ENCODE measurements at places on chromosomes 7 and 10.

DNA sequence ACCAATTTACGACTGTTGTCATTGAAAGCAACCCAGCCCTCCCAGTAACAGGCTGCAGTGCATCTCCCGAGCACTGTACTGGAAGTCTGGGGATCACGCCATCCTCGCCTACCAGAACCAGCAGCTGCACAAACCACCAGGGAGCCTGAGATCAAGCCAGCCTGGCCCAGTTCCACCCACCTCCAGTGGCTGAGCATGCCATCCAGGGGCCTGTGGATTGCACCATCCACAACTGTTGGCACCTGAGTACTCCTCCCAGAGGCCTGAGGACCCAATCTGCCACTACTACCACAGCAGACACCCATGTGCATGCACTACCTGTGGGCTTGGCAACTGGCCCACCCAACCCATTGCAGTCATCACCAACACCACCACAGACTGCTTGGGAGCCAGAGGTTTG lies 44.2 kb downstream of the HERPUD2 start:
- DNase-seq, result no peak

DNA sequence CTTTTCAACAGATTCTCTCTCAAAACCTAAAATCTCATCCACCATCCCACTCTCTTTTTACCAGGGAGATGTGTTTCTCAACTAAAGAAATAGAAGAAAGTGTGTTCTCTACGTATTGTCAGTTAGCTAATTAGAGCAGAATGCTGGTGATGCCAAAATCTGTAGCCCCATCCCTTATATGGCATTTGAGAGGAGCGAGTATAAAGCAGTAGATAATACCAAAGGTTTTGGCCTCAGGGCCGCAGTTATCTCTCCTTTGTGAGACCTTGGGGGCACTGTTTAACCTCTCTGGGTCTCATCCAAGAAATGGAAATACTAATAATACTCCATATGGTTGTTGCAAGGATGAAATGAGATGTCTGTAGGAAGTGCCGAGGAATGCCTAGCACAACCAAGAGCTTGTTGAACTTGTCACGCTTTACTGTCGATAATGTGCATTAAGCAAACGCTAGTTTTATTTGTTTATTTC lies 456 bp upstream of the DLD start:
- DNase-seq, result no peak

GRCh38 chr7:47285860-47286491 lies 295.9 kb downstream of the TNS3 start:
- DNase-seq, result no peak

DNA sequence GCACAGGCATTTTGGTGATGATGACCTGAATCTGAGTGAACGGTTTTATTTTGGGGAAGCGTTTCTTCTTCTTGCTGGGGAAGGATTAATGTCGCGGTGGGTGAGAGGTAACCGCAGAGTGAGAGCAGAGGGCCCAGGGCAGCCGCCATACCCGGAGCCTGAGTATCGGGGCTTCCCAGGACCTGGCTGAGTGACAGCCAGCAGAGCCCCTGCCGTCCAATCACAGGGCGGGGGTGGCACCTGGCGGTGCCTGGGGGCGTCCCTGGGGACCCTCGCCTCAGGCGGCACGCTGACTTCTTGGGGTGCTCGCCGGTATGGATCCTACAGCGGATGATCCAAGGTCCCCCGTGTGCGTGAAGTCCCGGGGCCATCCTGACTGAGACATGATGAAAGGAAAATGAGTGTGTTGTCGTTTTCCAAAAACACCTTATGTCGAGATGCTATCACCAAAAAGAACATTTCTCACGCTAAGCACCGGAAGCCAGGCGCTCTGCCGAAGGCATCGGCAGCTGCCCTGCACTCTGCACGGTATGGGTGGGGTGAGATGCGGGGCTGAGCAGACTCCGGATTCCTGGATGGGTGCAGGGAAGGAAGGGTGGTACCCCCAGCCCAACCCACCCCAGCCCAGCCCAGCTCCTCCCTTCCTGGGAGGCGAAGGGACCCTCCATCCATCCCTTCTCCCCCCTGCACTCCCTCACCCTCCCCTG lies 227.9 kb upstream of the SHH start:
- no peak for DNase-seq

DNA sequence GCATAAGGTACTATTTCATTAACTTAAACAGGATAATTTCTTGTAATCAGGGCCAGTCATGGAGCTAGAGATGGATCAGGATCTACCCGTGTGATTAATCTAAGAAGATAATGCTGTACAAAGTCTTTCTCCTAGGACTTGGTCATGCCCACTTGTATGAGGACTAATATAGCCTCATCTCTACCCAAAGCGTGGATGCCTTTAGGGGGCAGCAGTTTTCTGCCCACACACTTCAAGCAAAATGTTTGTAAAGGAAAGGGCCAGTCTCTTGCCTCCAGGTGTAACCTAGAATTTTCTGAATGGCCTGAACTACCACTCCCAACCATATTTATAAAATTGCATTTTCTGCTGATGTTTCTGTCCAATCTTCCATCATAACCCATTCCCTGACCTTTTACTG lies 764.0 kb upstream of the IGFBP3 start:
- no peak for DNase-seq

DNA sequence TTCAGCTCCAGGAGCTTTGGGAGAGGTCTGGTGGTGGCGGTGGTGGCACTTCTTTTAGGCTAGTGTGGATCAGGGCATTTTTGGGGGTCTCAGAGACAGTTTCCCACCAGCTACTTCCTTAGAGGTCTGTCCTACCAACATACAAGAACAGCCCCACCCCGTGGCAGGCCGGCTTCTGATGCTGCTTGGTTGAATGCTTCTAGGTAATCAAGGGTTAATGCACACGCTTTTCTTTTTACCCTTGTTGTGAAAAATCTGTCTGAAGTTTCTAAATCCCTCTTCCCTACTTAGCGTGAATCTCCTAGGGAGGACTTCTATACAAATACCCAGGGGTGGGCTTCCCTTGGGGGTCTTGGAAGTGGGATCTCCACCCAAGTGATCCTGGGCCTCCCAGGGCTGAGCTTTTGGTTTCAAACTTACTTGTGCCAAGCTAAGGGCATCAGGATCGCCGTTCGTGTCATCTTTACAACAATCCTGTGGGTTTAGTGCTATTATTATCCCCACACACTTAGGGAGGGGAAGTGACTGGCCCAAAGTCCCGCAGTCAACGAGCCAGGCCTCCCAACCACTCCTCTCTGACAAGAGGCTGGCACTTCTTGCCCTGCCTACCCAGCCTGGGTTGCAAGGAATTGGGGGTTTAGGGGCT lies 1.7 kb downstream of the SH2B2 start:
- no peak for DNase-seq

DNA sequence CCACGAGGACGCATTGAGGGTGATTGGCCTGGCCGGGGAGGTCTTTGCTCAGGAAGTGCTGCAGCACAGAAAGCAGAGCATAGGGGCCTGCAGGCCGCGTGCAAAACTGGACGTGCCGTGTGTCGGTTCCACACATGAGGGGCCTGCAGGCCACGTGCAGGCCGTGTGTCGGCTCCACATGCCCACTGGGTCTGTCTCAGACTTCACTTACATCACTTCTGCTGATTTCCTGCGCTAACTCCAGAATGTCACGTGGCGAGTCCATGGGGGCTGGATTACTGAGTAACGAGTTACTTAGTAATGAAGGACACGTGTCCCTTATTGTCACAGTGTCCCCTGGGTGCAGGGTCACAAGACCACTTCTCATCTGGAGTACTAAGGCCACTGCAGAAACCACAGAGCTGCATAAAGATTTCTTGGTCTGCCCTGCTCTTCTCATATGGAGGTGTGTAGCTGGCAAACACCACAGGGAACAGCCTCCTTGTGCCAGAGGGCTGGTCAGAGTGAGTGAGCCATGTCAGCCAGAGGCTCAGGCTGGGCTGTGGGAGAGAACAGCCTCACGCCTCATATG lies 60.8 kb downstream of the GDI2 start:
- no peak for DNase-seq
